ENCODE measurements at places on chromosomes 13 and 19.

GRCh38 chr13:48990900-48991299 is 15.2 kb downstream of the FNDC3A start:
- DNase-seq, result no peak

DNA sequence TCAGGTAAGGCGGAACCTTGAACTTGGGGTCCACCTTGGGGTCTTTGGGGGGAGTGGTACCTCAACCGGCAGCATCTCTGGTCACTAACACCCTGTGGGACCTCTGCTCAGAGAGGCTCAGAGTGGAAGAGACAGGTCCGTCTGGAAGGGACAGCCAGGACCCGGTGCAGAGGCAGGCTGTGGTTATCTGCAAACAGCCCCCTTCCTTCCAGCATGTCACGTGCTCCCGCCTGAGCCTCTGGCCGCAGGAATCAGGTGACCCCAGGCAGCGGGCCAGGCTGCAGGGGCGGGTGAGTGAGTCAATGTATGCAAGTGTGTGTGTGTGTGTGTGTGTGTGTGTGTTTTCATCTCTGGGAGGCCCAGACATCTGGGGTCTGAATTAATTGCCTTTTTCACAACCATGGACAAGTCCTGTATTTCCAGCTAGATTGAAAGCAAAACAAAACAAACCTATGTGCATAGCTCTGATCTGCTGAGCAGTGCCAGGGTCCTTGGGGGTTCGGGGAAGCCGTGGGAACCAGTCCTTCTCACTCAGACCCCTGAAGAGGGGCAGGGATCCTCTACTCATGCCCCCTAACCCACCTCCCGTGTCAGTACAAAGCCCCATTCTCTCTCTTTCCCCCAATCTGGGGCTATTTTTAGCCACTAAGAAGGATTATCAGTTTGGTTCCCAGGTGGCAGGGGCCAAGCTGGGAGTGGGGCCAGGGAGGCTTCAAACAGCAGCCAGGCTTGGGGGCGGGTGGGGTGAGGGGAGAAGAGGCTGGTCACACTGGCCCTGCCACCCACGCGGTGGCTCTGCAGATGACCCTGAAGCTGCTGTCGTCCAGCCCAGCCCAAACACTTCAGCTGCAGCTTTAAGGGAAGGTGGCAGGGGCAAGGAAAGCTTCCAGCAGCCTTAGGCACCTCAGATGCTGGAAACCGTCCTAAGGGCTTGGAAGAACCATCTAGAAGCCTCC is 31.4 kb downstream of the CERS4 start:
- peak; percentile 91 for DNase-seq

- DNase-seq, result no peak
These were observed 10.2 kb upstream of the CBLC start for GRCh38 chr19:44767295-44768180.

DNA sequence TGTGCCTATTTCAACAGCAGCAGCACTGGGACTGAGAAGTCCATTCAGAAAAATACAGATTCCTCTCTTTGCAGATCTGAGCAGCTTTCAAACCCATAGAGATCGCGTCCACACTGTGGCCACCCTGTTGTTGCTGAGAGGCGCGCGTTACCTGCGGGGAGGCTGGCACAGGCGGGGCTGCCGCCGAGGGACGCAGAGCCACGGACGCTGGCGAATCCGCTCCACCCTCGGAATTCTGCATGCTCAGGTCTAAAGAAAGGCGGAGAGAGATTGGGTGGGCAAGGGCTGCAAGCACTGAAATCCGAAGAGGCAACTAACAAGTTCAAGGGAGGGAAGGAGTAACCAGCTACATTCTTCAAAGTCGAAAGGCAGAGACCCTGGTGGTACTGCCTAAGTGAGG is 63.0 kb downstream of the RFX2 start:
- DNase-seq, result no peak

- DNase-seq, result no peak
These were observed 74.2 kb downstream of the TUBGCP3 start for GRCh38 chr13:112513761-112514160.

GRCh38 chr13:80276371-80277289 is 64.3 kb downstream of the SPRY2 start:
- DNase-seq, result no peak

DNA sequence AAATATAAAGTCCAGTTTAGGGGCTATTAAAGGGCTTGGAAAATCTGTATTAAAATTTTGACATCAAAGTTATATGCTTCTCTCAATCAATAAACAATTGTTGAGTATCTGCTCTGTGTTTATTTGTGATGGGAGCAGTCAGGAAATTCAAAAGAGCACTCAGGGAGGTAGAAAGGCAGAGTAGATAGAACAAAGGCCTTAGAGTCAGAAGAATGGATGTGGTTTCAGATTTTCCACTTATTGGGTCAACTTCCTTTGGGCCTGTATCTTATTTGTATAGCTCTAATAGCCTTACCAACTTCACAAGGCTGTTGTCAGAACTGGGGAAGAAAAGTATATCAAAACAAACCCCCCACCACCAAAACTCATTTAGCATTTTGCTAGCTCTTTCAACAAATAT is 302.6 kb downstream of the SPRY2 start:
- no peak for DNase-seq

- DNase-seq, result no peak
These were observed 58.1 kb upstream of the KLF2 start for GRCh38 chr19:16266586-16266942.
